ENCODE measurements at places on chromosomes 13 and 19. TPM values are rescaled to one million over a fixed set of nuclear protein-coding genes. Genes with fewer than 3 reads are reported as not detected.

GRCh38 chr13:101970341-101970740, 431.5 kb downstream of the FGF14 start:
- no peak for DNase-seq

DNA sequence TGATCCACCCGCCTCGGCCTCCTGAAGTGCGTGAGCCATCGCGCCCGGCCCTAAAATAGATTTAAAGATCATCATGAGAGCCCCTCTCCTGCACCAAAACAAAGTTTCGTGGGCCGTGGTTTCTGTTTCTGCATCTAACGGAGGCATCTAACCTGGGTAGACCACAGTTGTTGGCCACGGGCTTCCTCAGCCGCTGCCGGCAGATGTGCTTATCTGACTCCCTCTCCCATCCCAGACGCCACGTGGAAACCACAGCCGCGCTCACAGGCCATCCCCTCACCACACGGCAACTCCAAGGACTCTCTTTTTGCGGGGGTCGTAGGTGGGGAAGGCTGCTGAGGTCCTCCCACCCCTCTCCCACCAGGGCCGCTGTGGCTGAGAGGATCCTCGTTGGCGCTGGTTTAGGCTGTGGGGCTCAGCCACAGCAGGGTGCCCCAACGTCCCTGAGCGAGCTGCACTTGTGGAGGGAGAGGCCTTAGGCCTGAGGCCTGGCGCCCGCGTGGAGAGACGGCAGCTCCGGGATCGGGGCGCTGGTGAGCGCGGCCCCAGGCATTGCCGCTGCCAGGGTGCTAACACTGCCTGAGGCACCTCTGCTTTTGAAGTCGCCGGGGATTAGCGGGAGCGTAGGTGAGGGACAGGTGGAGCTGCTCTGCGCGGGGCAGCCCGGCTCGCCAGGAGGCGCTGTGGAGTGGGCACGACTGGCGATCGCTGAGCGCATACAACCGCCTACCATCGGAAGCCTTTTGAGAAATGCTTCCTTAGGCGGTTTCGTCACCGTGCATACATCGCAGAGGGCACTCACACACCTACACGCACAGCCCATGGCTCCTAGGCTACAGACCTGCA, 8.9 kb downstream of the ZSCAN1 start:
- DNase-seq = no peak

GRCh38 chr19:27794494-27795042, 1418.4 kb downstream of the UQCRFS1 start:
- no peak for DNase-seq

DNA sequence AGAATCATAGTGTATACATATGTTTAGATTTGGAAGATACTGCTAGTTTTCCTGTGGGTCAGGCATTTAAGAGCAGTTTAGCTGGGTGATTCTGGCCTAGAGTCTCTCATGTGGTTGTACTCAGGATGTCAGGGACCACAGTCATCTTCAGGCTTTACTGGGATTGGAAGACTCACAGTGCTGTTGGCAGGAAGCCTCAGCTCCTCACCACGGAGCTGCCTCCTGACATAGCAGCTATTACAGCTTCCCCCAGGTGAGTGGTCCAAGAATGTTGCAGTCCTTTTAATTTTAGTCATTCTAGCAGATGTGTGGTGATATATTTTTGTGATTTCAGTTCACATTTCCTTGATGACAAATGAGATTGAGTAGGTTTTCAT, 16.9 kb upstream of the GPR18 start:
- DNase-seq = no peak

GRCh38 chr13:24985107-24985506, 110.8 kb upstream of the PABPC3 start:
- DNase-seq = no peak

DNA sequence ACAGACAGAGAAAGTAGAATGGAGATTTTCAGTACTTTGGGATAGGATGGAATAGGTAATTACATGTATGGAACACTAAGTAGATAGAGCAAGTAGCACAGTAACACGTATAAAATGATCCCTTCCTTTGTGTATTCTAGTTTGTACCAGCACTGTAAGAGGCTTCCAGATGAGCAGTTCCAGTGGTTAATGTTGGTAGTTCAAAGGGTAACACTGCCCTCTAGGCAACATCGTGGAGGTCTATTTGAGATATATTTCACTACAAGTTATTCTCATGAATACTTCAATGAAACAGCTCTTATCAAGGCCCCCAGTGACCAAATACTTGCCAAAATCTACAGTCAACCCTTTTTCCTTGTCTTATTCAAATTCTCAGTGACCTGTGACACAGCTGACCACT, 13.5 kb upstream of the ZNF563 start:
- DNase-seq = no peak

DNA sequence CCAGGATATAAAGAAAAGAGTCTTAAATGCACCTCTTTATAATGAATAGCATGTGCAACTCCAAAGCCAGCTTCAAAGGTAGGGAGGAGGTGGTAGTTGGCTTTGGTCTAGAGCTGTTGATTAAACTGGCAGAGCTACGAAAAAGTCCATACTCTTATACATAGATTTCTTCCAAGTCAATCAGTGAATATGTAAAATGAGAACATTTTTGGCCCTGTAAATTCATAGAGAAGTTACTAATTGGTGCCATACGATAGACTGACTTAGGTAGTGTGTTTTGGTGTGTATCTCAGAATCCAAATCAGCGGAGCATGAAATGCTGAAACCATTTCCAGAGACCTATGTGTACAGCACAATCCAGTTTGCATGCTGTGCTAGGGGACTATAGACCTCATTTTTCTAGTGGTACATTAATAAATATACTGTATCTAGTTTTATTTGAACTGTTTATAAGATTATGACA, 17.1 kb upstream of the DPY19L3 start:
- DNase-seq = peak; percentile 62

GRCh38 chr19:45402298-45403061, 2.4 kb downstream of the PPP1R13L start:
- DNase-seq = no peak

GRCh38 chr19:33271246-33272021, 30.9 kb downstream of the CEBPA start:
- no peak for DNase-seq

RFX1 gene
- total RNA-seq = 8.9 TPM

RFPL4A gene
- not detected for total RNA-seq

MZF1 gene
- total RNA-seq = 29.3 TPM

PRKCG gene
- not detected for total RNA-seq

ZNF90 gene
- 1.4 TPM for total RNA-seq

ZNF283 gene
- 11.5 TPM for total RNA-seq
